Gastroesophageal sphincter (tissue), 4 donors: ENCODE measurements at places on chromosomes 7 and 10. TPM values are rescaled to one million over a fixed set of nuclear protein-coding genes. Genes with fewer than 3 reads are reported as not detected.

DNA sequence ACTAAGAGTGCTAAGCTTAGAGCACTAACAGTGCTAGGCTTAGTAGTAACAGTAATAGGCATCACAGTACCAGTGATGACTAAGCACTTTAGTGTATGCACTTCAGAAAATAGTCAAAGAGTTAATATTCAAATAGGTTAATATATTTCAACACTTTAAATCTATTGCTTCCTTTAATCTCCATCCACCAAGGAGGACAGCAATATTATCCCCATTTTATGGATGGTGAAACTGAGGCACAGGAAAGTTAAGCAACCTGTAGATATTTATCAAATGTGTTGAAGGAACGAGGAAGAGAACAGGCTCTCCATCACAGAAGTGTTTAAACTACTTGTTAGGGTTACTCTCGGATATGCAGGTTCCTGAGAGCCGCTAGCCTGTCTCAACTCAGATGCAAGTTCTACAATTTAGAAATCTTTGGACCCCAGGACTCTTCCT lies 165.5 kb downstream of the PRKAG2 start:
- no peak for ATAC-seq

GRCh38 chr7:53437336-53437735 lies 401.9 kb downstream of the POM121L12 start:
- ATAC-seq: no peak

GRCh38 chr10:95287281-95287680 lies 3.5 kb downstream of the PDLIM1 start:
- no peak for ATAC-seq

- no peak for ATAC-seq
These were observed 250.6 kb downstream of the BBS9 start for GRCh38 chr7:33379891-33380525.

GRCh38 chr10:80493522-80494051 lies 39.5 kb downstream of the TSPAN14 start:
- ATAC-seq: no peak

GRCh38 chr7:95772298-95772770 lies at the start of gene DYNC1I1:
DYNC1I1 (plus strand) TSS chr7:95772554; CDS start chr7:95804730, 32,176 bp downstream.
- peak; percentile 90 for ATAC-seq

GRCh38 chr7:26365901-26366275 lies 74.2 kb downstream of the SNX10 start:
- no peak for ATAC-seq

GRCh38 chr7:10308276-10308675 lies 665.4 kb upstream of the PHF14 start:
- no peak for ATAC-seq

GRCh38 chr7:144019457-144019856 lies 19.3 kb downstream of the OR6B1 start:
- ATAC-seq: peak; percentile 48

DNA sequence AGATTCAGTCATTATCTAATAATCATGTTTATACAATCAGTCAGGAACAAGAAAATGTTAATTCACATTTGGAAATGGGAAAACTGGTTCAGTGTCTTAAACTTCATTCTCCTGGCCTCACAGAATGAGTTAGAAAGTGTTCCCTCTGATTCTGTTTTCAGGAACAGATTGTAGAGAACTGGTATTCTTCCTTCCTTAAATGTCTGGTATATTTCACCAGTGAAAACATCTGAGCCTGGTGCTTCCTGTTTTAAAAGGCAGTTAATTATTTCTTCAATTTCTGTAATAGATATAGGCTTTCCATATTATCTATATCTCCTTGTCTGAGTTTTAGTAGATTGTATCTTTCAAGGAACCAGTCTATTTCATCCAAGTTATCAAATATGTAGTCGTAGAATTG lies 97.1 kb upstream of the TMEM168 start:
- no peak for ATAC-seq

GRCh38 chr10:80485946-80486764 lies 32.0 kb downstream of the TSPAN14 start:
- ATAC-seq: peak; percentile 19

- no peak for ATAC-seq
These were observed 83.0 kb downstream of the COL13A1 start for GRCh38 chr10:69884686-69885085.

DNA sequence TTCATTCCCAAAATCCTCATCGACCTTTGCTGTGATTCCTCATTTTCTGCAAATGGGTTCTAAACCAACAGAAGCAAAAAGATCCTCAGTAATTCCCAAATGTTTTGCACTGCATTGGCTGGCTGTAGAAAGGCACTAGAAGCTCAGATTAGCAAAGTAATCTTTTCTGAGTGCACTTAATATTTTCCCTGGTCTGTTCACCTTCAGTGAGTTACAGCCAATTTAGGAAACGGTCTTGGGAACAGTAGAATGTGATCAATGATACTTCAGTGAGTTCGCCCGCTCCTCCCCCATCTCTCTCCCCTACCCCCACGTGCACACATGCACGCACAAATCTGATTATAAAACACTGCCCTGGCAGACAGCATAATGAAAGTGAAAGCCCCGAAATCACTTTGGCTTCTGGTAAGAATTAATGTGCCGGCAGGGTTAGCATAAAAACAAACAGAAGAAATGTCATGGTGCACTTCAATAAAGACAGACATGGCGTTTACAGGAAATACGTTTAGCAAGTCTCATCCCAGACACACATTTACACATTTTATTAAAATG lies 201.3 kb upstream of the CDCA7L start:
- ATAC-seq: no peak

DNA sequence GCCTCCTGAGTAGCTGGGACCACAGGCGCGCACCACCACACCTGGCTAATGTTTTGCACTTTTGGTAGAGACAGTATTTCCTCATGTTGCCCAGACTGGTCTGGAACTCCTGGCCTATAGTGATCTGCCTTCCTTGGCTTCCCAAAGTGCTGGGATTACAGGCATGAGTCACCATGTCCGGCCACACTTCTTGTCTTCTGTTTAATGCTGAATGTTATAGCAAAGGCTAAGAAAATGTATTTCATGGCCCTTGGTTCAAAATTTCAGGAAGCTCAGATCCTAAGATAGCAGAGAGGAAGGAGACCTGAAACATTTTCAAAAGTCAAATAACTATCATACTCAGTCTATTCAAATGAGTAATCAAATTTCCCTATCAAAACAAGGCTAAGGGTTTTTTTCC lies 229.6 kb downstream of the BAMBI start:
- no peak for ATAC-seq

DNA sequence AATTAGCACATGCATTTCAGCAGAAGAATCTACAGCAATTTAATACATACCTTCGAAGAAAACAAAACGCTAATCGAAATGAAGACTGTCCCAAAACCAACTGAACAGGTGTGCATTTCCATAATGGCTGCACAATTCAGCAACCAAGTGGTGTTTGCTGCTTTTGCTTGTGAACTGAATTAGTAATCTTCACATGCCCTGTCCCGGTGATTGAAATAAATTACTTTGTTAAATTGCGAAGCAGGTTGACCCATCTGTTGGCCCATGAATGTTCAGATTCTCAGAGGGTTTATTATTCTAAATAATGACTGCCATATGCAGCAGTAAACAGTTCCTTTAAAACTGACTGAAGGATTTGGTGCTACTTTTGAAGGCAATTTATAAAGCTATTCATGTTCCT lies 445.2 kb upstream of the NFE2L3 start:
- no peak for ATAC-seq

- ATAC-seq: no peak
These were observed 371.5 kb downstream of the CALN1 start for GRCh38 chr7:72040641-72041040.

GRCh38 chr7:98238976-98239375 lies 13.1 kb downstream of the TECPR1 start:
- ATAC-seq: no peak

- no peak for ATAC-seq
These were observed 230.2 kb upstream of the AKR1E2 start for GRCh38 chr10:4595719-4596319.

DNA sequence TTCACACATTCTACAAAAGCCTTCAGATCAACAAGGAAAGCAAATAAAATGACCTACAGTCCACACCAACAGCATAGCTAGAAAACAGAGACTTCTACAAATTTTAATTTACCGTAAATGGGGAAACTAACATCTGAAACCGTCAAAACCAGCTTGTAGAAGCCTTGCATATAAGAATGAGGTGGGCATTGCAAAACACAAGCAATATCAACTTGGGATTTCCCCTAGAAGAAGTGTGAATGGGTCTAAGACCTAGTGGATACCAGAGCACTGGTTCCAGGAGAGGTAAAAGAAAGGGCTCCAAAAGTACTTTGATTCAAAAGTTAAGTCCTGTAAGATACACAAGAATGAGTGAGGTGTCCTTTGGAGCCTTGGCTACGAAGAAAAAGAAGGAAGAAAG lies 18.7 kb downstream of the RTKN2 start:
- ATAC-seq: no peak

DNA sequence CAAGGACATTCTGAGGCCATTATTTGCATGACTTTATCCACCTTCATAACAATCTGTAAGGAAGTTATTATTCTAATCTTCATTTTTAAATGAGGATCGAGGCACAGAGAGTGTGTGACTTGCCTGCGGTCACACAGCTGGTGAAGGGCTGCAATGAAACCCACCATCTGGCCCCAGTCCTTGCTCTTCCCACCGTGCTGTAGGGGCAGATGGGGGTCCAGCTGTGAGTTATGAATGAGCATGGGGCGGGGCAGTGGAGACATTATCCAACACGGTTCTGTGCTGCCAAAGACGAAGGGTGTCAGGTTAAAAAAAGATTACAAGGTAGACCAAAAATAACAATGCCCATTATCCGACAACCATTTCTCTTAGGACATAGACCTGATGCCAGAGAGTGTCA lies 417.5 kb upstream of the MGMT start:
- no peak for ATAC-seq

DNA sequence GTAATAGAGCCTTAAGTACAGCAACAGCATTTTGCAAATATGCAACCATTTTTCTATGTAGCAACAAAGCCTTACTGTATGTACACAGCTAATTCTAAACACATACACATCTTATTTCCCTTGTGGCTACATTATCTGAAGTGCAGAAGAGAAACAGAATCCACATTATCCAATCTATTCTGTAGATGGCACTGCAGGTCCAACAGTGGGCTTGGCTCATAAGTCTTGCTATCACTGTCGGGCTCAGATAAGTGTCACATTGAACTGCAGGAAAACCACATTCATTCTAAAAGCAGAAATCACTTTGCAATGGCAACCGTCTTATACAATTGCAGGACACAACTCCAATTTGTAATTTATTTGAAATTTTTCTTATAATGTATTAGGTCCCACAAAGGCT lies 109.8 kb upstream of the NOBOX start:
- ATAC-seq: no peak

DNA sequence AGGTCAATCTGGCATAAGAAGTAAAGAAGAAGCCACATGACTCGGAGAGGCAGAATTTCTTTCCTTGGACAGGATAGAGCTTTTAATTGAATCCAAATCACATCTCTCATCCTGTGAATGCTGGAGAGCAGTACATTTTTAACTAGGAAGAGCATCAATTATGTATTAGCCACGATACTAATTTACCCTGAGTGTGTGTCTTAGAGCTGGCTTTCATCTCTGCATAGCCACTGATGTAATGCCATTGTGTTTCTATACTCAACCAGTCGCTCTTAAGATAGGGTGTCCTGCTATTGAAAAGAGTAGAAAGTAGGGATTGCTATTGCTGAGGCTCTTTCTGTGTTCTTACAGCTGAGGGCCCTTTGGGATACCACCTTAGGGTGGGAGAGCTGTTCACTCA lies 280.3 kb downstream of the AUTS2 start:
- ATAC-seq: no peak

DNA sequence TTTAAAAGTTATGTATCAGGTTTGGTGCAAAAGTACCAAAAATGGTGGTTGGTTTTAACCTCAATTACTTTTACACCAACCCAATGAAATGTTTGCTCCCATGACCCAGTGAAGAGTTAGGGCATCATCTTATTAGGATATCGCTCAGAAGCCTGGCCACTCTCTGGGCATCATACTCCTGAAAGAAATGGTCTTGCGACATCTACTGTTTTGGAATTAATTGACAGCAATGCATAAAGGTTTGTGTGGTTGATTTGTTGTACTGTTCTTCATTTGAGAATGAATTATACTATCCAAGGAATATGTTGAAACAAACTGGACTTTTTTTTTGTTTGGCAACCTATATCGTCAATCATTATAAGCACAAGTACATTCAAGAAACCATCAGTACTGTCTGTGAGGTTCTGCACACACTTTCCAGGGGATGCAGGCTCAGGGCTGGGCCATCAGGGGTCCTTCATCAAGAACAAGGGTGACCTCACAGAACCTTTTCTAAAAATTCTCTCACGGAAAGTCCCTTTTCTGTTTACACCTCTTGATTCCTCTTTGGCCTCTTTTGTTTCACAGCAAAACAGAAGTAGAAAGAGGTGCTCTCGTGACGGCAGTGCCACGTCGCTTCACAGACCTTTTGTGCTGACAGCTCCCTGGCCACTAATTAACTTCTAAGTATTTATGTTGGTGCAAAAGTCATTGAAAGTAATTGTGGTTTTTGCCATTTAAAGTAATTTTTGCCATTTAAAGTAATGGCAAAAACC lies 117.2 kb upstream of the KLF6 start:
- ATAC-seq: no peak

DNA sequence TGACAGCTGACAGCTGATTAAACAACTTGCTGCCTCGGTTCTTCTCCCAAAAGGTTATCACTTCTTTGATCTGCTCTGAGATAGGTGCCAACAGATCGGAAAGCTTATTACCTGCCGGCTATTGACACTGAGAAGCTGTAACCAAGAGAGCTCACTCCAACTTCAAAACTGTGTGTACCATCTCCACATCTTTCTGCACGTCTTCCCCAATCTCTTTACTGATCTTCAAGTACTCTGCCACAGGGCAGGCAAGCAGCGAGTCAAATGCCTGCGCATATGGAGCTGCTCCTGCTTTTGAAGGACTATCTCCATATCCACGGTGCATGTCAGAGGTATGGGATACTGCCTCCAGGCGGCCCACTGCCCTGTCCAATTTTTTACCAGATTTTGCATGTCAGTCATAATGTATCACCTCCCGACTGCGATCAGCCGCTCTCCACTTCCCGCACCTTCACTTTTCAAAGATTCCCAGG lies 352 bp upstream of the ZNF485 start:
- peak; percentile 33 for ATAC-seq

- ATAC-seq: no peak
These were observed 842.5 kb downstream of the GRID1 start for GRCh38 chr10:85524001-85524666.

- no peak for ATAC-seq
These were observed 27.4 kb upstream of the RASGEF1A start for GRCh38 chr10:43294241-43294658.

PITX3 gene
- total RNA-seq: not detected

VENTX gene
- total RNA-seq: 0.84 TPM

ZNF775 gene
- total RNA-seq: 9.7 TPM

PLOD3 gene
- 47.0 TPM for total RNA-seq

ADRB1 gene
- total RNA-seq: 1.8 TPM

TRPV5 gene
- total RNA-seq: not detected

DGKI gene
- 4.7 TPM for total RNA-seq

ATP6V0A4 gene
- not detected for total RNA-seq

CCDC172 gene
- not detected for total RNA-seq

IL6 gene
- total RNA-seq: not detected

PPP3CB gene
- 74.1 TPM for total RNA-seq

NACAD gene
- 7.5 TPM for total RNA-seq

HABP2 gene
- not detected for total RNA-seq

SH2D4B gene
- not detected for total RNA-seq

SLC13A1 gene
- not detected for total RNA-seq

THSD7A gene
- total RNA-seq: 3.3 TPM

ANXA8L1 gene
- total RNA-seq: 0.31 TPM

CTAGE15 gene
- total RNA-seq: not detected

DYDC2 gene
- total RNA-seq: not detected

CLCN1 gene
- not detected for total RNA-seq
